ENCODE measurements at places on chromosomes 2 and 18.

GRCh38 chr2:172440795-172441194 is 13.4 kb downstream of the ITGA6 start:
- no peak for DNase-seq

DNA sequence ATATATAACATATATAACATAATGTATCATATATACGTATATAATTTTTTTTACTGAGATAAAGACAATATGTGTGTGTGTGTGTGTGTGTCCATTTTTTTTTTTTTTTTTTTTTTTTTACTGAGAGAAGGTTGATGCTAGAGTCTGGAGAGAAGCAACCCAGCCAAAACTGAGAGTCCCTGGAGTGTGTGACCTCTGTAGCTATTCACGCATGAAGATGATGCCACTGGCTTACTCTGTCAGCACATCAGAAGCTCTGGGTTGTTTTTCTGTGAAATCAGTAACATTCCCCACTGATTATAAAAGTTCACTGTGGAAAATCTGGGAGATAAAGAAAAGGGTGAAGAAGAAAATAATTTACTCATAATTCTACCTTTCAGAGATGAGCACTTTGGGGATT is 27.2 kb downstream of the CCDC195 start:
- DNase-seq: no peak

- no peak for DNase-seq
Observed at GRCh38 chr2:20169796-20170703, 54.9 kb downstream of the SDC1 start.

DNA sequence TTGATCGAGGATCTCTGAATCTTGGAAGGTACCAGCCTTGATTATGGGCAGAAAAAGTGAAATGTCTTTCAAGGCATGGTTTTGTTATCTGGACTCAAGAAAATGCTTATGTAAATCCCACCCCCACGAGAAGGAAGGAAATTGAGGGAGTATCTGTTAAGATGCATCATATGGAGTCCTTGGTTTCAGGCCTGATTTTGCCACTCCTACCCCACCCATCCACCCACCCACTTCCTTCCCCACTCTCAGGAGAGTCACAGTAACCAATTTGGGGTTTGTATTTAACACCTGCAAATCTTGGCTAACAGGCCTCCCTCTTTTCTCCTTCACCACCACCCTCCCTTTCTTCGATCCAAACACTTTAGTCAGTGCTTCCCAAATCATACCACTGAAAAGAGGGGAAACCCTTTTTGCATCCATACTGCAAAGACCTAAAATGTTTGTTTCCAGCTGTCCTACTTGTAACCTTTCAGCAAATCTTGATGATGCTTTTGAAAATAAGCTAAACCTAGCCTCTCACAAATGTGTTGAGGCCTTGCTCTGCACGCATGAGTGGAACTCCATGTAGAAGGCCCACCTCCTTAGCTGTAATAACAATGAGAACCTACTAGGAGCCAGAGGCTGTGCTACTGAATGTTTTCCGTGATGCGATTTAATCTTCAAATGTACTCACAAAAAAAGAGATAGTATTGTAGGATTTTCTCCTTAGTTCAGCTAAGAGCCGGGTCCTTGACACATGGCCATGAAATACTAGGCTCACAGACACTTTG is 34.8 kb downstream of the POU3F3 start:
- no peak for DNase-seq

DNA sequence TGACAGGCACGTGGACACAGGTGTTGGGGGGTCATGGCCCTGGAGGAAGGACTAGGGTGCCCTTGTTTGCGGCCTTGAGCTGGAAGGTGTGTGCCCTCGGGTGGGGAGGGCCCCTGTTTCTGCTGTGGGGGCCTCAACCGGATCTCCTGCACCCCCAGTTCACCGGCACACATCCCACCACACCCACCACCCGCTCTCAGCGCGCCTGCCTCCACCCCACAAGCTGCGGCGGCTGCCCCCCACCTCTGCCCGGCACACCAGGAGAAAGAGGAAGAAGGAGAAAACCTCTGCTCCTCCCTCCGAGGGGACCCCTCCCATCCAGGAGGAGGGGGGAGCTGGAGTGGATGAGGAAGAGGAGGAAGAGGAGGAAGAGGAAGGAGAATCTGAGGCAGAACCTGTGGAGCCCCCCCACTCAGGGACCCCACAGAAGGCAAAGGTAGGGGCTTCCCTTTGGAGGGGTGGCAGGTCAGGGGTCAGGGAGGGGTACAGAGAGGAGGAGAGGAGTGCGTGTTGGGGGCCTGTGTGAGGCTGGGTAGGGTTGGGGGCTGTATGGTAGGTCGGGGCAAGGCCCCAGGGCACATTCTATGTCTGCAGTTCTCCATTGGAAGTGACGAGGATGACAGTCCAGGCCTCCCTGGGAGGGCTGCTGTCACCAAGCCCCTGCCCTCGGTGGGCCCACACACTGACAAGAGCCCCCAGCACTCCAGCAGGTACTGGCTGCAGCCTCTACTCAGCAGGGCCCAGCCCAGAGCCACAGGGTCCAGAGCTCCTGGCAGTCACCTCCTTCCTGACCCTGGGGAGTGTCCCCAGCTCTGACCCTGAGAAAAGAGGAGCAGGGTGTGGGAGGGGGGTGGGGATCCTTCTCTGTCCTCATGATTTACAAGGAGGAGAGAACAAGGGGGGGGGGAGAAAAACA is 1.8 kb downstream of the SLC4A3 start:
- DNase-seq: no peak

- no peak for DNase-seq
Observed at GRCh38 chr2:156323754-156324153, 8.8 kb downstream of the NR4A2 start.

GRCh38 chr2:173159791-173160463 is 84.3 kb downstream of the MAP3K20 start:
- DNase-seq: no peak

DNA sequence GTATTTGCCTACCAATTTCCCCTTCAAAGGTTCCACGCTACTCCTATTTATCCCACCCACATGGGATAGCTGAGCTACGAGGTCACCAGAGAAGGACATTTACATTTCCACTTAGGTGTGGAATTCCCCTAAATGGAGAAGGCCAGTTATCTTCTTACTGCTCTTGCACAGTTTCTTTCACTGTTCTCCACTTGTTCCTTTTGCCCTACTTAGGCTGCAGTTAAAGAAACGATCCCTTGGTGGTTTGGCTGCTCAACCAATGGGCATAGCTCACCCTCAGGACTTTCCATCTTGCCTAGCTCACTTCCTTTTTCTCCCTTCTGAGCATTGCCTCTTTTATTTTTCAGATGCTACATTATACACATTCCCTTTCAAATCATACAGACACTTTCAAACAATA is 11.2 kb upstream of the NABP1 start:
- DNase-seq: no peak

DNA sequence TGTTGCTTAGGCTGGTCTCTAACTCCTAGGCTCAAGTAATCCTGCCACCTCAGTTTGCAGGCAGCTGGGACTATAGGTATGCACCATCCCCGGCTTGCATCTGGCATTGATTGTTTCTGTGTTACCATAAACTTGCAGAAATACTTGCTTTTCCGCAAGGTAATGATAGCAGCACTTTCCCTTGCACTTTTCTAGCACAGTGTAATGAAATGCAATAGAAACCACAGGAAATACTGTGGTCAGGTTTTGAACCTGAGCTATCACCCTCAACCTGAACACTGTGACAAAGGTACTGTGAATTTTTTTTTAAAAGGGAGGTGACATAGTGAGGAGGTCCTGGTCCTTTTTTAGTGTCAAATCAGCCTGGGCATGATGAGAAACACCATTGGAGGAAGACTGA is 38.3 kb downstream of the DHRS9 start:
- DNase-seq: no peak

GRCh38 chr2:66105066-66105753 is 329.7 kb upstream of the MEIS1 start:
- no peak for DNase-seq

DNA sequence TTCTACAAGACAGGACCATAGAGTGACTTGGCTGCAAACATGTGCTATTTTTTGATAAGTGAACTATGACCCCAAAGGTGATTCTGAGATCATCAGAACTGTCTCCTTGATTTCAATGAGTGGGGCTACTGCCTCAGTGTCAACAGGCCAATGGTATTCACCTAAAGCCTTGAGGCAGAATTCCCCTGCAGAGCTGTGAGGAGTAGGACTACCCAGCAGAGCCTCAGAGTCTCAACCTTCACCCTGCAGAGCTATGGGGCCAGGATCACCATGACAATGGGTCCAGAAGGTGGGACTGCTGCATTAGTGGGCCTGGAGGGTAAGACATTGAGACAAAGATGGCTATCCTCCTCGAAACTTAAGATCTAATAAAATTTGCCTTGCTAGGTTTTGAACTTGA is 1668.2 kb upstream of the SLC39A10 start:
- no peak for DNase-seq

DNA sequence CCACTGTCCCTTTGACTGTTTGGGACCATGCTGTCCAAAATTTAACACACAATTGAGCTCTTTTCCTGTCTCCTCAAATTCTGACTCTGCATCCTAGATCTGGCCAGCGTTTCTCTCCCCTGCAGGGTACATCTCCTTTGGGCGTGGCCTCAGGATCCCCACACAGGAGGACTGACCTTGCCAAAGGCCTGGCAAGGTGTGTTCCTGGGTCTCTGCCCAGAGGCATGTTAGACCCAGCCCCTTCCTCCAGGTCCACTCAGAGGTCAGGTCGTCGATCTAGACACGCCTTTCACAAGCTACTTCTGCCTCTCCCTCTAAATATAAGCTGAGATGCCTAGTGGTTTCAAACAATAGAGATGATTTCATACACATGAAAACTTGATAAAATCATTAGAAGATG is 45.4 kb upstream of the SMIM21 start:
- no peak for DNase-seq

DNA sequence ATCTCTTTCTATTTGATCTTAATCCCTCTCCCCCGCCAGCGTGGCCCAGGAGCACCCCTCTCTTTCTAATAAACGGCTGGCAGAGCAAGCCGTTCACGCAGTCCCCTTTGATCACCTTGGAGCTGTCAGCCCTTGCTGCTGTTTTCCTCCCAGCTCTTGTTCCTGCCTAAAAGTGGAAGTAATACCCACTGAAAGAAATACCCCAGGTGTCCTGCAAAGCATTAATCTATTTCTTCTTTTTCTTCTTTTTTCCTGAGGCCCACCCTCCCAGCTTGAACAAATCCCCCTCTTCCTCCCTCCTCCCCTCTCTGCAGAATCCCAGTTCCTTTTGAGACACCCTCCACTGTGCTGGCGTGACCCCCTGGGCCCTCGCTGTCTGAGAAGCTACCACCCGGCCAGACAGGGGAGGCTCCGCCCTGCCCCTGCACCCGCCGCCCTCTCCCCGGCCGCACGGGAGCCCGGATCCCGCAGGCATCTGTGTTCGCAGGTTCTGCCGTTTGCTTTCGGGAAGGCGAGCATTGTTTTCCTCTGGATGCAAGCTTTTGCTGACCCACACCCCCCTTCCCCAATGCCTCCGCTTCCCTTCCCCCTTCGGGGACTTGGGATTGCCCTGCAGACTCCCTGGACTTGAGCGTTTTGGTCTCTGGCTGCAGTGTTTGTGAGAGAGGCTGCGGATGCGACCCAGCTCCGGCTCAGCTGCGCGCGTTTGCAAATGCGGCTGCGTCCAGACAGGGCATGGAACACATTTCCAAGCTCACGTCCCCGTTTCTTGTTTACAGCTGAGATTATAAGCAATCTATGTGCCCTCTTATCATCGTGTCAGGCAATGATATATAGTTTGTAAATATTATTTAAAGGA is 631.5 kb downstream of the NYAP2 start:
- DNase-seq: peak; percentile 51

DNA sequence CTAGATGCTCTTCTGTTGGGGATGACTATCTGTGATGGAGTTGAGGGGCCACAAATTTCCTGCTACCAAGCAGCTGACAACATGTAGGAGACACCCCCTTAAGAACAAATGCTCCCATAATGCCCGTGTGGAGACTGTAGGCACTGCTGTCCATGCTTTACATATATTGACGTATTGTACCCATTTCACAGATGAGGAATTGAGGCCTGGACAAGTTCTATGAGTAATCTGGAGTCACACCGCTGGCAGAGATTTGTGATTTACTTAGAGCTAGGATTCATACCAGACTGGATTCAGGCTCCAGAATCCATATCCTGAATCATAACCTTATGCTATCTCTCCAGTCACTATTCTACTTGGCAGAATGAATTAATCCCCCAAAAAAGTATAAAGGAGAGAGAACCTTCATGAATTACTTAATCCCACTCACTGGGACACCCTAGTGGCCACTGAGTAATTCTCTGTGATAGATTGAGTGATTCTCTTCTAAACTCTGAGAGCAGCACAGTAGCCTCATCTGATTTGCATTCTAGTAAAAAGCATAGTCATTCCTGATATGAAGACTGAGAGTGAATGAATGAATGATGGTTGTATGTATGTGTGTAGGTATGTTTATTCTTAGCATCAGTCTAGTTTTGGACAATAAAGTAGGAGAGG is 460.7 kb upstream of the MEIS1 start:
- DNase-seq: no peak

- no peak for DNase-seq
Observed at GRCh38 chr2:33365264-33365970, 111.0 kb upstream of the RASGRP3 start.

GRCh38 chr2:181642086-181642485 is 14.8 kb downstream of the CERKL start:
- no peak for DNase-seq

- no peak for DNase-seq
Observed at GRCh38 chr2:69271831-69272257, 115.2 kb downstream of the GFPT1 start.

- peak; percentile 41 for DNase-seq
Observed at GRCh38 chr2:96888072-96889011, 18.5 kb upstream of the SEMA4C start.

GRCh38 chr2:199207011-199207410 is 250.7 kb downstream of the SATB2 start:
- no peak for DNase-seq

DNA sequence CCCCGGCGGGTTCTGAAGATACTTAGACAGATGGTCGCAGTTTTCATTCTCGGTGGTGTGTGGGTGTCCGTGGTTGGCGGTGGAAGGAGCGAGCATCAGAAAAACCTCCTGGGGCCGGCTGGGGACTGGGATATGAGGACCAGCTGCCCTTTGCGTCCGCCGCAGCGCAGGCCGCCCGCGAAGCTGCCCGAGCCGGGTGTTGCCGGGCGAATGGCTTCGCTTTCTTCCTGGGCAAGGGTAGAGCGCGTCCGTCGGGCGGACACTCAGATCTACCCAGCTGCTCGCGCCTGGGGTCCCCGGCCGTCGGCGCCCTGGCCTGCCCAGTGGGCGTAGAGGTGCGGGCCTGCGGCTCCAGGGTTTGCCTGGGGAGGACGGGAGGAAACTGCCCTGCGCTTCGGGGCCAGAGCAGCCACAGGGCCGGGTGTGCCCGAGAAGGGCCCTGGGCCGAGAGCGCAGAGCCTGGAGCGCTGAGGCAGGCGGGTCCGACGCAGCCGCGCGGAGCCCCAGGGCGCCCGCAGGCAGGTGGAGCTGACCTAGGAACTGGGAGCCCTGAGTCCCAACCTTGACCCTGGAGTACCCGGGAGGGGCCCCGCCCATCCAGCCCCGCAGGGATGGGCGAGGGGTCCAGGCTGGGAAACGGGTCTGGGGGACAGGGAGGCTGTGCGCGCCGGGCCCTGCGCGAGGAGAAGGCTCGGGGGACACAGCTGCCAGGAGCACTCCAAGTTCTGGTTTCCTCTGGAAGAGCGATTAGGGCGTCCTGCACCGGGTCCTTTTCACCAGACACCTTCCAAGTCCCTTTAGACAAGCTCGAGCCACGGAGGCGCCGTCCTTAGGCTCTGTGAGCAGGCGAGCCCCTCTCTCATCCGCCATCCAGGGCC is 1.3 kb downstream of the TWIST2 start:
- no peak for DNase-seq
